ENCODE measurements at places on chromosomes 3 and 15.

GRCh38 chr15:66404532-66404931, 17.8 kb downstream of the MAP2K1 start:
- H3K4me3 ChIP-seq: no peak overlapping the region
- no peaks in the 10 kb centered on the region for H3K27me3 ChIP-seq
- peaks cover 2% of the 10 kb centered on the region for H3K36me3 ChIP-seq
- no peak for DNase-seq
- no peak overlapping the region for H3K27ac ChIP-seq

DNA sequence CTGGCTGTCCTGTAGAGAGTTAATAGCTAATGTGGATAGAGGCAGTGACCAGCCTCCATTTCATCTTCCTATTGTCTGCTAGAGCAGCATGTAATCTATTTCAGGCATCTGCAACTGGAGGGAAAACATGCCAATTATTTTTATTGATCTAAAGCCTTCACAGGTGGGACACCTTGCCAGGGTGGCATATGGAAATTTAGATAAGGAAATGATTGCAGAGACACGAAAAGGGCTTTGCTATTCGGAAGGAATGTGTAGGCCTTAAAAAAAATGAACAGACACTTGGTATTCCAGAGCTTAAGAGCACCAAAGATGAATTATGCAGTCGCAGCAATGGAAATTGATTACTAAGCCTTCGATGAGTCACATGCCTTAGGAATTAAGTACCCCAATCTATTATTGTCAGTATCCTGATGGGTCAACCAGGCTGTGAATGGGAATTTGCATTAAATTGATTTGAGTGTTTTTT, 454.7 kb downstream of the SQOR start:
- H3K4me3 ChIP-seq: no peak overlapping the region
- peak; percentile 63 for DNase-seq
- no peaks in the 10 kb centered on the region for H3K4me1 ChIP-seq
- no peaks in the 10 kb centered on the region for H3K27me3 ChIP-seq

DNA sequence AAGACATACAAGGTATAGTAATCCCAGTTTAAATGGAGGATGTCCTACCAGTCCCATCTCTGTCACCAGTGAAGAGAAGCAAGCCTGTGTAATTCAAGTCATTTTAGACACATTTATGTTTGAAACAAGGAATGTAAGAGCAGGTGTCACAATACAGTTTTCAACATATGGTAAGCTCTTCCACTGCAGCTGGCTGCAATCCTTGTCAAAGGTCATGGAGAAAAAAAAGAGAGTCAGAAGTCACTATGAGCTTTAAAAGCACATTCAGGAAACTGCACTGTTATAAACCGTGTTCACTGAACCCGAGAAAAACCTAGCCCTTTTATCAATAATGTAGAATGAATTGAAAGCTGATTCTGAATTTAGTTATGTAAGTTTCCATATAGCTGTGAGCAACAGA, 206.4 kb downstream of the NAALADL2 start:
- DNase-seq: no peak
- no peak overlapping the region for H3K27ac ChIP-seq
- H3K27me3 ChIP-seq: no peaks in the 10 kb centered on the region
- H3K36me3 ChIP-seq: no peaks in the 10 kb centered on the region
- no peak overlapping the region for H3K4me3 ChIP-seq
- H3K4me1 ChIP-seq: no peaks in the 10 kb centered on the region

DNA sequence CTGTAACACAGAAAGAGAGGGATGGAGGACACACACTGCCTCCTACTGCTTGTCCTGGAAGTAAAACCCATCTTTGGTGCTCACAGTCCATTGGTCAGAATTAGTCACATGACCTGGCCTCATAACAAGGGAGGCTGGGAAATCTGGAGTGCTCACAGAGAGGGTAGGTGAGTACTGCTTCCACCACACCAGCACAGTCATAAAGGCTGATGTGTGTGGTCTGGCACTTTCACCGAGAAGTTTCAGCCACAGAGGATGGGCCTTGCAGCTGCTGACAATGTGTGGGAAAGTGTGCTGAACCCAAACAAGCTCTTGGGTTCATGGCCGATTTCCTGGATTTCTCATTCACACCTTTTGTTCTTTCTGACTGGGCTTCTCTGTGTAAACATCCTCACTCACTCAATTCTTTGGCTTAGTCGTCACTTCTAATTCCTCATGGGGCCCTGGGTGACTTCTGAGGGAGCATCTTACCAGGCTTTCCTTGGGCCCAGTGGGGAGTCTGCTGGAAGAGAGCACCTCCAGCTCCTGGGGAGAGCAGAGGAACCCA, 100.7 kb downstream of the ASB7 start:
- no peaks in the 10 kb centered on the region for H3K4me1 ChIP-seq
- H3K4me3 ChIP-seq: no peak overlapping the region
- no peak overlapping the region for H3K27ac ChIP-seq
- no peaks in the 10 kb centered on the region for H3K27me3 ChIP-seq
- no peak for DNase-seq

- H3K36me3 ChIP-seq: peaks cover 73% of the 10 kb centered on the region
- no peaks in the 10 kb centered on the region for H3K27me3 ChIP-seq
- peak overlapping the region; percentile 86 for H3K27ac ChIP-seq
- no peak overlapping the region for H3K4me3 ChIP-seq
Measured at GRCh38 chr3:39139442-39139841, 13.9 kb downstream of the CSRNP1 start.

GRCh38 chr15:48577469-48577868, 68.0 kb downstream of the FBN1 start:
- no peaks in the 10 kb centered on the region for H3K27me3 ChIP-seq

DNA sequence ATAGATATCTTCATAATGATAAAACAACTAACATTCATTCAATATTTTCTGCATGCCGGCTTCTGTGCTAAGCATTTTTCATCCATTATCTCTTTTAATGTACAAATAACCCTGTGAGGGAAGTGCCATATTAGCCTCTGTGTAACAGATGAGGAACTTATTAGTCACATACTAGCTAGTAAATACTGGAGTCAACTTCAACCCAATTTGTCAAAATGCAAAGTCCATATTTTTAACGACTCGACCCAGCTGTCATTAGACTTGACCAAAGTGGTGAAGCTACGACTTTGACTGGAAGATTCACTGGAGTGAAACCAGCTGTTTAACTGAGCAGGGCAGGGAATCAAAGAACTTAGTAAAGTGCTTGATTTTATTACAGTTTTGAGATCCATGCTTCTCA, 41.6 kb downstream of the PARP15 start:
- DNase-seq: no peak
- no peaks in the 10 kb centered on the region for H3K27me3 ChIP-seq
- H3K4me3 ChIP-seq: no peak overlapping the region
- H3K4me1 ChIP-seq: no peaks in the 10 kb centered on the region
- H3K36me3 ChIP-seq: no peaks in the 10 kb centered on the region

DNA sequence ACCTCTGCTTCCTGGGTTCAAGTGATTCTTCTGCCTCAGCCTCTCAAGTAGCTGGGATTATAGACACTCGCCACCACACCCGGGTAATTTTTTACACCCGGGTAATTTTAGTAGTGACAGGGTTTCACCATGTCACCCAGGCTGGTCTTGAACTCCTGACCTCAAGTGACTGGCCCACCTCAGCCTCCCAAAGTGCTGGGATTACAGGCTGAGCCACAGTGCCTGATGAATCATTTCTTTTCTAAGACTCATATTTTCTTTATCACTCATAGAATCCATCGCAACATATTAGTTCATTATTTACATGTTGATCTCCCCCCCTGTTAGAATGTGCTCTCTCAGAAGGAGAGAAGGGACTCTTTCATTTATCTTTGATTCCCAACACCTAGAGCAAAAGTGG, 109.5 kb upstream of the PTPRG start:
- no peaks in the 10 kb centered on the region for H3K27me3 ChIP-seq
- H3K36me3 ChIP-seq: no peaks in the 10 kb centered on the region
- no peak overlapping the region for H3K4me3 ChIP-seq
- no peaks in the 10 kb centered on the region for H3K4me1 ChIP-seq
- no peak for DNase-seq

GRCh38 chr3:13508496-13508895, 28.4 kb downstream of the HDAC11 start:
- H3K36me3 ChIP-seq: peaks cover 23% of the 10 kb centered on the region
- no peak for DNase-seq
- no peak overlapping the region for H3K4me3 ChIP-seq
- H3K4me1 ChIP-seq: peaks cover 35% of the 10 kb centered on the region
- H3K27ac ChIP-seq: no peak overlapping the region

GRCh38 chr3:182633186-182633585, 160.1 kb upstream of the ATP11B start:
- H3K27me3 ChIP-seq: no peaks in the 10 kb centered on the region
- H3K27ac ChIP-seq: no peak overlapping the region
- DNase-seq: no peak
- no peaks in the 10 kb centered on the region for H3K4me1 ChIP-seq
- H3K4me3 ChIP-seq: no peak overlapping the region

- no peak overlapping the region for H3K27ac ChIP-seq
- H3K4me3 ChIP-seq: no peak overlapping the region
- no peak for DNase-seq
- H3K27me3 ChIP-seq: peaks cover 9% of the 10 kb centered on the region
- peaks cover 7% of the 10 kb centered on the region for H3K4me1 ChIP-seq
Measured at GRCh38 chr3:160041465-160041864, 52.8 kb downstream of the IL12A start.

GRCh38 chr3:36060950-36061349, 319.4 kb upstream of the STAC start:
- H3K27me3 ChIP-seq: no peaks in the 10 kb centered on the region
- H3K36me3 ChIP-seq: no peaks in the 10 kb centered on the region
- no peaks in the 10 kb centered on the region for H3K4me1 ChIP-seq
- DNase-seq: peak; percentile 5

- no peaks in the 10 kb centered on the region for H3K27me3 ChIP-seq
- H3K27ac ChIP-seq: no peak overlapping the region
- no peak overlapping the region for H3K4me3 ChIP-seq
Measured at GRCh38 chr15:85421116-85421925, 40.9 kb downstream of the AKAP13 start.

- H3K27ac ChIP-seq: no peak overlapping the region
- H3K4me1 ChIP-seq: no peaks in the 10 kb centered on the region
- no peak overlapping the region for H3K4me3 ChIP-seq
Measured at GRCh38 chr3:116067326-116067725, 378.0 kb downstream of the LSAMP start.

GRCh38 chr3:143770391-143770790, 77.9 kb downstream of the SLC9A9 start:
- no peaks in the 10 kb centered on the region for H3K27me3 ChIP-seq
- H3K4me1 ChIP-seq: no peaks in the 10 kb centered on the region
- DNase-seq: no peak
- no peak overlapping the region for H3K27ac ChIP-seq

- no peak overlapping the region for H3K27ac ChIP-seq
- no peaks in the 10 kb centered on the region for H3K36me3 ChIP-seq
- H3K4me3 ChIP-seq: no peak overlapping the region
- no peaks in the 10 kb centered on the region for H3K27me3 ChIP-seq
- no peaks in the 10 kb centered on the region for H3K4me1 ChIP-seq
Measured at GRCh38 chr3:156010829-156011228, 109.5 kb upstream of the KCNAB1 start.

GRCh38 chr3:64575211-64575844, 112.5 kb downstream of the ADAMTS9 start:
- H3K27ac ChIP-seq: no peak overlapping the region
- no peaks in the 10 kb centered on the region for H3K27me3 ChIP-seq
- no peak for DNase-seq
- H3K4me1 ChIP-seq: peaks cover 8% of the 10 kb centered on the region
- H3K4me3 ChIP-seq: no peak overlapping the region
- H3K36me3 ChIP-seq: no peaks in the 10 kb centered on the region

DNA sequence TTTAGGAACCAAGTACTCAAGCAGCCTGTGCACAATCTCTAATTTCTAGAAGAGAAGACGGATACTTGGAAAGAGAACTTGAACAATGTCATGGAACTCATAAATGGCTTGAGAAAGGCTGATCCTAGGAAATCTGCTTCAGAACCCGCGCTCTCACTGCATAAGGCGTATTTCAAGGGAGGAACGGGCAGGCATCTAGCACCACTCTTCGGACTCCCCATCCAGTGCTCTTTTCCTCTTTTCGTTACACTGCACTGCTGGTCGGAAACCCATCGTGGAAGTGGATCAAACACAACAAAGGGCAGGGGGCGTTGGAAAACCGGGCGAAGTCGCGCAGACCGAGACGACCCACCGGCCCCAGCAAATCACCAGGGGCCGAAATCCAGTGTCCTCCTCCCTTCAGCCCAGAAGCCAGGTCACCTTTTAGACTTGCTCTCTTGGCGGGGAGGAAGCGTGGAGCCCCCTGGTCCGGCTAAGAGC, 539 bp upstream of the TLNRD1 start:
- H3K4me1 ChIP-seq: peaks cover 12% of the 10 kb centered on the region
- peak overlapping the region; percentile 86 for H3K27ac ChIP-seq
- no peaks in the 10 kb centered on the region for H3K27me3 ChIP-seq
- H3K4me3 ChIP-seq: peak overlapping the region; percentile 85

GRCh38 chr3:168534761-168535160, 439.0 kb upstream of the GOLIM4 start:
- no peaks in the 10 kb centered on the region for H3K4me1 ChIP-seq
- no peaks in the 10 kb centered on the region for H3K36me3 ChIP-seq
- no peak for DNase-seq
- H3K27me3 ChIP-seq: no peaks in the 10 kb centered on the region
- H3K27ac ChIP-seq: no peak overlapping the region

- DNase-seq: no peak
- H3K4me3 ChIP-seq: no peak overlapping the region
- H3K36me3 ChIP-seq: no peaks in the 10 kb centered on the region
Measured at GRCh38 chr3:103767635-103768034, 1332.8 kb downstream of the ZPLD1 start.

- peaks cover 4% of the 10 kb centered on the region for H3K27me3 ChIP-seq
- peak overlapping the region; percentile 99 for H3K27ac ChIP-seq
- peaks cover 40% of the 10 kb centered on the region for H3K4me1 ChIP-seq
Measured at GRCh38 chr3:187743195-187744141, 1.8 kb downstream of the BCL6 start.

GRCh38 chr15:68930268-68931022, at the start of gene SPESP1:
Gene SPESP1, plus strand, starts transcription at chr15:68930525. Its CDS starts 129 bp downstream, at chr15:68930654.
- H3K4me1 ChIP-seq: peaks cover 8% of the 10 kb centered on the region
- peak; percentile 88 for DNase-seq
- peak within 1 kb of the TSS; percentile 43 for H3K4me3 ChIP-seq
- no peak within 1 kb of the TSS for H3K27ac ChIP-seq

DNA sequence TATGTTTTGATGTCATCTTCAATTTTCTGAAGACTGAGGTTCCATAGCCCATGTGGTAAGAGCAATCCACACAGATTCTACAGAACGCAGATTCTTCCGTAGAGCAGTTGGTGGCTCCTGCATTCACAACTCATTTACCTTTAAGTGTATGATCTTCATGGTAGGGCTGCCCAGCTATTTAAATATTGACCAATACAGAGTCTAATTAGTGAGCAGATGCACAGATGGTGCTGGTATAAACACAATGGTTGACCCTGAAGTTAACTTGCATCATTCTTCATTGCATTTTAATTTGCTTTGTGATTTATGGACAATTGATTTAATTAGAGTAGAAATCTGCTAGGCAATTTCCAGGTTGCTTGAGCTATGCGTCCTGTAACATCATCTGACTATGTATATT, 269.2 kb downstream of the SQOR start:
- no peak overlapping the region for H3K4me3 ChIP-seq
- no peaks in the 10 kb centered on the region for H3K27me3 ChIP-seq
- H3K27ac ChIP-seq: no peak overlapping the region
- no peaks in the 10 kb centered on the region for H3K4me1 ChIP-seq

GRCh38 chr3:66756468-66757036, 241.6 kb upstream of the KBTBD8 start:
- no peak overlapping the region for H3K27ac ChIP-seq
- H3K4me3 ChIP-seq: no peak overlapping the region
- no peaks in the 10 kb centered on the region for H3K27me3 ChIP-seq
- no peak for DNase-seq

- no peak for DNase-seq
- H3K36me3 ChIP-seq: peaks cover 18% of the 10 kb centered on the region
- H3K27me3 ChIP-seq: no peaks in the 10 kb centered on the region
- H3K4me3 ChIP-seq: no peak overlapping the region
Measured at GRCh38 chr3:195077611-195078540, 193.1 kb downstream of the XXYLT1 start.

All from spinal cord (tissue), 10 donors.